ENCODE measurements at places on chromosomes 12 and 14.
A peak's percentile ranks its signal among the peaks of the same experiment; 100 is the strongest.

DNA sequence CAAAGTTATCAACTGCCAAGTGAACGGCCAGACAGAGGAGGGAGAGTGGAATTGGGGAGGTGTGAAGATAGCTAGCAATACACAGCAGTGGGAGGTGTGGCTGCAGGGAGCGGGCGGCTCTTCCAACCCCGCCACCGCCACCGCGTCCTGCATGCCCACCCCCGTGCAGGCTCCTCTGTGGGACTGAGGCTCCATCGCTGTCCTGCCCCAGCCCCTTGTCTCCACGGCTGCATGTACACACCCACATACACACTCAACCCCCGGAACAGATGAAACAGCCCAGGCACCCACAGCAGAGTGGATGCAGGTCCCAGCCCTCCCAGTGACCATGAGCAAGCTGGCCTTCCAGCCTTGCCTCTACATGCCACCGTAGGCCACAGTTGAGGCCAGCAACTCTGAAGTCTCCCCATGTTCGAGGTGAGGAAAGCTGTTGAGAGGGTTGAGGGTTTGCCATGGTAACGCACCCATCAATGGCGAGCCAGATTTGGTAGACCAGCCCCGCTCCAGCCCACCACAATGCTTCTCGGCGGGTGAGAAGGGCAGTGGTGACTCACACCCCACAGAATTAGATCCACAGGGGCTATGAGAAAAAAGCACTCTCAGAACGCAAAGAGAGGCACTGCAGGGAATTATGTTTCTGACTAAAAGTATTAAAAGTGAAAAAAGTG lies 39.3 kb downstream of the PITPNM2 start:
- peaks cover 19% of the 10 kb centered on the region for H3K4me1 ChIP-seq
- peaks cover 4% of the 10 kb centered on the region for H3K27me3 ChIP-seq
- no peak overlapping the region for H3K27ac ChIP-seq
- no peak overlapping the region for H3K4me3 ChIP-seq

DNA sequence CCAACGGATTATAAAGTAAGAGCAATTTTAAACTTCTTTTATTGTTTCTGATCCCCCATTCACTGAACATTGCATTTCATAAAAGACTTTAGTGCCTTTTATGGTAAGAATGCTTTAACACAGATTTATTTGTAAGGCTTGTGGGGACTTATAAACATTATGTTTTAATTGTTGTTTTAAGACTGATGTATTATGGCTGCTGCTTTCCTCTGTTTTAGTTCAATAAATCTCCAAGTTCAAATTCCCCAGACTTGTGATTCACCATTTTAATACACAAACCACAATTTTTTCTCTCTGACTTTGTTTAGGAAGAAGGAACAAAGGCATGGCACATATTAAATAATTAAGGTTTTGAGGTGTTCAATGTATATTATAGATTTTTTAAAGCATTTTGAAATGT lies 753.3 kb downstream of the SLC6A15 start:
- no peaks in the 10 kb centered on the region for H3K36me3 ChIP-seq
- DNase-seq: no peak

DNA sequence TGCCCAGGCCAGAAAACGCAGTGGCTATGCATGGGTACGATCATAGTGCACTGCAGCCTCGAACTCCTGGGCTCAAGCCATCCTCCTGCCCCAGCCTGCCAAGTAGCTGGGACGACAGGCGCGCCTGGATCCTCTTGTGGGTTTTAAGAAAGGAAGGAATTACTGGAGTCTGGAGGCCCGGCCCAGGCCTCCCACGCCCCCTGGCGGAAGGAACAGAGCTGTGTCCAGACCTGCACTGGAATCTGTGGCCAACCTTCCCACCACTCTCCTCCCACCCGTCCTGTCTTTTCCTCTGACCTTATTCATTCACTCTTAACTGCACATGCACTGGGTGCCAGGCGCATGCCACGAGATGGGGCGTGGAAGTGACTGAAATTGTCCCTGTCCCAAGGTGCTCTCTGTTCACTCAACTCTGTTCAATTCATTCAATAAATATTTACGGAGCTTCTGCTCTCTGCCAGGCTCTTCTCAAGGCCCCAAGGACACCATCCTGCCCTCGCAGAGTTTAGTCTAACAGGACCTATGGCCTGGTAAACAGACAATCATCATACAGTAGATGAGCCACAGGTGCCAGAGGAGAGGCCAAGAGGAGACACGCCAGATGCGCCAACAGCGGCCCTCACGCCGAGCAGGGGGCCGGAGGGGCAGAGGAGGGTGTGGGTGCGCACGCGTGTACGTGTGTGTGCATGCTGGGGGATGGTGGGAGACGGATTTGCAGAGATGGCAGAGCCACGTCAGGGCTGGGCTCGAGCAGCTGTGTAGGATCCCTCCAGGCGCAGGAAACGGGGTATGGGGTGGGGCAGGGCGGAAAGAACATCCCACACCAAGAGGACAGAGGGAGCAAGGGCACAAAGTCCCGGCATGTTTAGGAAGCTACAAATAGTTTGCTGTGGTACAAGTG lies 13.7 kb upstream of the TMEM106C start:
- no peak overlapping the region for H3K4me3 ChIP-seq
- DNase-seq: peak; percentile 89
- no peaks in the 10 kb centered on the region for H3K4me1 ChIP-seq

DNA sequence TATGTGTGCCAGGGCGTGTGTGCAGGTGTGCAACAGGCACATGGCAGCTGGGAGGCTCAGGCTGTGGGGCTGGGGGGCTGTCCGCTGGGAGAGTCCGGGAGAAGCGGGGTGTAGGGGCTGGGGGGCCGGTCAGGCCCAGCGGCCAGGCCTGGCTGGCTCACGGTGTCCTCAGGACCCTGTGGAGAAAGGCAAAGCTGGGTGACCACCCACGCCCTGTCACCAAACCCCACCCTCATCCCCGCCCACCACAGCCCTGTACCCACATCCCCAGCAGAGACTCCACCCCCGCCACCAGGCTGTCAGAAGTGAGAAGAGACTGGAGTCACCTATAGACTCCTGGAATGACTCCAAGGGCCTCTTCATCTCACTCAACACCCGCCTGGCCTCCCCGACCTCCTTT lies 85.3 kb downstream of the SCARB1 start:
- no peak overlapping the region for H3K27ac ChIP-seq
- no peak overlapping the region for H3K4me3 ChIP-seq
- peaks cover 2% of the 10 kb centered on the region for H3K4me1 ChIP-seq
- H3K27me3 ChIP-seq: peaks cover 5% of the 10 kb centered on the region

DNA sequence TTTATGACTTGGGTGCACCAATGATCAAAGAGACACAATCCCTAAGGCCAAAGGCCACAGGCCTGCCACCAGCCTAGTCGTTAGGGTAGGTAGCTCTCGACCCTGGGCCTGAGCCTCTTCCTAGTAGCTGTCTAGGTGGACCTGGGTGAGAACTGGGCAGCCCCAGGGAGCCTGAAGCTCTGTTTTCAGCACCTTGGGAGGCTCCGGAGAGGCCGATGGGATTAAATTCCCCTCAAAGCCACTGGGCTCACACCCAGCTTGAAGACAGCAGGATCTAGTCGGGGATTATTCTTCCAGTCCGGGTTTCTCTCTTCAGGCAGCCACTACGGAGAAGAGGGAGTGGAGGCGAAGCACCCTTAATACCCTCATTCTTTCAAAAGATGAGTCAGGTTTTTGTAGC lies 79.8 kb downstream of the TMEM260 start:
- H3K27ac ChIP-seq: no peak overlapping the region
- peaks cover 9% of the 10 kb centered on the region for H3K4me1 ChIP-seq
- DNase-seq: no peak
- peaks cover 1% of the 10 kb centered on the region for H3K36me3 ChIP-seq
- H3K4me3 ChIP-seq: no peak overlapping the region

DNA sequence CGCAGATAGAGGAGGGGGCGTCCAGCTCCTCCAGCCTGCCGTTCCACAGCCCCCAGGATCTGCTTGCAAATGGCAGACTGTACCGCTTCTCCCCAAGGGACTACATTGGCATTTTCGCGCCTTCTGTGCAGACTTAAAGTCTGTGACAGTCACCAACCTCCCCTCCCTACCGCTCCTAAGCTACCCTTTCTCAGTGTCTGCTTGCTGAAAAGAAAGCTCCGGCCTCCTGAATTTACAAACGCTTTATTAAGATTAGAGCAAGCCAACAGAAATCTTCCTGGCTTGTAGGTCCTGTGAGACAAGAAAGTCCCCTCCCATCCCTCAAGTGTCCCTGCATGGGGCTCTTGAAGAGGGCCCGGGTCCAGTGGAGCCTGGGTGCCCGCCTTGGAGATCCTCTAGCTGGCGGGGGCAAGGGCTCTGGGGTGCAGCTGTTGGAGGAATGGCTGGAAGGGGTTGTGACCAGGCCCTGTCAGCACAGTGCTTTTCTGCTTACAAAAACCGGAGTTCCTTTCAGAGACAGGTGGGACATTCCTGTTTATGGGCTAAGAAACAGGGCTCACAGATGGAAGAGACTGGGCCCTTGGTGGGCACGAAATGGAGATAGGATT lies 2.8 kb upstream of the DLK1 start:
- H3K27ac ChIP-seq: no peak overlapping the region
- H3K4me1 ChIP-seq: peaks cover 12% of the 10 kb centered on the region
- DNase-seq: no peak
- no peak overlapping the region for H3K4me3 ChIP-seq

- peaks cover 23% of the 10 kb centered on the region for H3K4me1 ChIP-seq
- peaks cover 2% of the 10 kb centered on the region for H3K27me3 ChIP-seq
- DNase-seq: peak; percentile 29
- H3K36me3 ChIP-seq: no peaks in the 10 kb centered on the region
These were observed 183.4 kb upstream of the GZMB start for GRCh38 chr14:24817212-24818057.

DNA sequence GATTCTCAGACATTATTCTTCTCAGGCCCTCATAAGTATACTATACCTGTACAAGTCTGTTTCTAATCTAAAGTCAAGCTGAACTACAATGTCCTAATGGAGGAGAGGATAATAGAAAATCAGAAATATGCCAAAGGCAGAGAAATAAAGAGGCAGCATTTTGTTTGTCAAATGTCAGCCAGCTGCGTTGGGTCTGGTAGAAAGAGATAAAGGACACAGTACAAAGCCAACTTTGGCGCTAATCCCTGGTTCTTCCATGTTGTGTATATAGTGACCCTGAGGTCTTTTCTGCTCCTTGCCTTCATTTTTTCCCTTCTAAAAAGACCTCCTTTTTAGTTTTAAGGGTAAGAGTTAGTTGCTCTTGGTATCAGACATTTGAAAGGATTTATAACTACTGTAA lies 103.1 kb downstream of the PRICKLE1 start:
- peaks cover 13% of the 10 kb centered on the region for H3K27me3 ChIP-seq
- H3K27ac ChIP-seq: no peak overlapping the region
- H3K4me1 ChIP-seq: peaks cover 34% of the 10 kb centered on the region
- H3K36me3 ChIP-seq: no peaks in the 10 kb centered on the region

DNA sequence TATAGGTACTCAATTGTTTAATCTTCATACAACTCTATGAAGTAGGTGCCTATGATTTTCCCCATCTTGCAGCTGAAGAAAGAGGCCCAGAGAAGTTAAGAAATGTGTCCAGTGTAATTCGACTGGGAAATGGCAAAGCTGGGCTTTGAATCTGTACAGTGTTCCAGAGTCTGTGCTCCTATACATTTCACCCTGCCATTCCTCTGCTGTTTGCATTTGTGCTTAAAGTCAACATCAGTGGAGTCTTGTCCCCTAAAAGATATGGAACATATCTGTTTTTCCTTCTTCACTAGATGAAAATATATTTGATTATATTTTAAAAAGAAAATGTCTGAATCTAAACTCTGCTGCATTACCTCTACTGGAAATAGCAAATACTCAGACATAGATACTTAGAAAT lies 88.6 kb downstream of the SEC23A start:
- no peak overlapping the region for H3K27ac ChIP-seq
- H3K27me3 ChIP-seq: no peaks in the 10 kb centered on the region
- DNase-seq: no peak
- peaks cover 11% of the 10 kb centered on the region for H3K4me1 ChIP-seq

DNA sequence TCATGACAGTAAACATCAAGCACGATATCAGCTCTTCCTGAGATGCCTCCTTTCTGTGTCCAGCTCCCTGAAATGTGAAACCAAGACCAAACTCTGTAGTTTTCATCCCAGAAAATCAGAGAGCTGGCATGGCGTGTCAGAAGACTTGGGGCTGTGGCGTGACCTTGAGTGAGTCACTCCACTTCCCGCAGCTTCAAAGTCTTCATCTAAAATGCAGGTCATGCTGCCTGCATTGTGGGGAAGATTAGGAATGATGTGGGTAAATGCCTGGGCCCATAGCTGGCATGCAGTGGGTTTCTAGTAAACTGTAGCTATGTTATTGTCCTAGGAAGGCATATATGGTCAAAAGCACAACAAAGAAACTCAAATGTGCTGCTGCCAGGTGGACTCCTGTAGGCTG lies 28.8 kb downstream of the OAS2 start:
- no peaks in the 10 kb centered on the region for H3K36me3 ChIP-seq
- no peak overlapping the region for H3K4me3 ChIP-seq
- H3K27me3 ChIP-seq: peaks cover 1% of the 10 kb centered on the region

DNA sequence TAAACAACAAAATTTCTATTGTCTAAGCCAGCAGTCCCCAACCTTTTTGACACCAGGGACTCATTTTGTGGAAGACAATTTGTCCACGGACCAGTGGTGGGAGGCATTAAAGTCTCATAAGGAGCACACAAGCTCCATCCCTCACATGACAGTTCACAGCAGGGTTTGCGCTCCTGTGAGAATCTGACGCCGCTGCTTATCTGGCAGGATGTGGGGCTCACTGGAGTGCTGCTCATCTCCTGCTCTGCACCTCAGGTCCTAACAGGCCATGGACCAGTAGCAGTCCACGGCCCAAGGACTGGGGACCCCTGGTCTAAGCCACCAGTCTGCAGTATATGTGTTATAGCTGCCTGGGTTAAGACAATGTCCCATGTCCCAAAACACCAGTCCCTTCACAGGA lies 27.2 kb downstream of the VCPKMT start:
- DNase-seq: no peak
- H3K4me1 ChIP-seq: peaks cover 9% of the 10 kb centered on the region
- H3K36me3 ChIP-seq: peaks cover 5% of the 10 kb centered on the region
- H3K4me3 ChIP-seq: no peak overlapping the region
- no peak overlapping the region for H3K27ac ChIP-seq
- H3K27me3 ChIP-seq: peaks cover 4% of the 10 kb centered on the region

DNA sequence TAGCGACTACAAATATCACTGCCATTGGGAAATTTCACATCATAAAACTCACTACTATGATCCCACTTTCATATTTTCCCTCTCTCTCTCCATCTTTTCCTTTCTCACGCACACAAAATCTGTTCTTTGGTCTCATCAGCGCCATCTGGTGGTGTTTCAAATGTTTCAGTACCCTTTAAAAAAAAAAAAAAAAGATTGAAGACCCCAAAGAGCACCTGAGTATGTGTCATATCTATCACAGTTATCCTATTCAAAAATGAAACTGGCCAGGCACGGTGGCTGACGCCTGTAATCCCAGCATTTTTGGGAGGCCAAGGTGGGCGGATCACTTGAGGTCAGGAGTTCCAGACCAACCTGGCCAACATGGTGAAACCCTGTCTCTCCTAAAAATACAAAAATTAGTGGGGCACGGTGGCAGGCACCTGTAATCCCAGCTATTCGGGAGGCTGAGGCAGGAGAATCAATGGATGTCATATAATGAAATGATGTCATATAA lies 72.4 kb downstream of the TTC9 start:
- DNase-seq: peak; percentile 53
- H3K4me3 ChIP-seq: no peak overlapping the region
- H3K27ac ChIP-seq: no peak overlapping the region
- H3K36me3 ChIP-seq: no peaks in the 10 kb centered on the region

Measured in endothelial cell (in vitro differentiated cells).